NCI-H460 (cell line): ENCODE measurements at places on chromosomes 2 and 18. TPM values are rescaled to one million over a fixed set of nuclear protein-coding genes. Genes with fewer than 3 reads are reported as not detected.

Gene KIF1A
- total RNA-seq = 0.37 and 0.63 TPM in 2 replicates

Gene FHOD3
- total RNA-seq = 17.5 and 23.1 TPM in 2 replicates

Gene SPIRE1
- 46.2 and 49.0 TPM in 2 replicates for total RNA-seq

Gene ANTXR1
- total RNA-seq = 265 and 310 TPM in 2 replicates

Gene RAB6C
- total RNA-seq = not detected in 2 replicates

Gene ATOH8
- 0.89 and 1.4 TPM in 2 replicates for total RNA-seq

Gene TWIST2
- total RNA-seq = 11.0 and 13.6 TPM in 2 replicates

Gene ADCYAP1
- total RNA-seq = 0.20 and 0.57 TPM in 2 replicates

Gene DTNA
- total RNA-seq = 5.4 and 6.3 TPM in 2 replicates

Gene MDH1B
- total RNA-seq = 0.35 and 0.64 TPM in 2 replicates

Gene MSTN
- 0.07 and 0.17 TPM in 2 replicates for total RNA-seq

Gene COL3A1
- 17.5 and 20.5 TPM in 2 replicates for total RNA-seq
